CD8-positive, alpha-beta memory T cell (primary cell): ENCODE measurements at places on chromosomes 2 and 18.
A peak's percentile ranks its signal among the peaks of the same experiment; 100 is the strongest.

DNA sequence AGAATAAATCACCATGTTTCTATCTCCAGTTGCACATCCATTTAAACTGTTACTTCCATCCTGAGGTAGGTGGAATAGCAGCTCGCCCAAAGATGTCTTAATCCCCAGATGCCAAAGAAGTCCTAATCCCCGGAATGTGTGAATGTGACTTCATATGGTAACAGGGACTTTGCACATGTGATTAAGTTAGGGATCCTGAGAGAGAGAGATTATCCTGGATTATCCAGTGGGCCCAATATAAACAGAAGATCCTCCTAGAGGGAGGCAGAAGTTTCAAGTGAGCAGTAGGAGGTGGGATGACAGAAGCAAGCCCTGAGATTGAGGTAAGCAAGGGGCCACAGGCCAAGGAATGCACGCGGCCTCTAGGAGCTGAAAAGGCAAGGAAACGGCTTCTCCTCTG lies 19.8 kb downstream of the CREG2 start:
- peaks cover 2% of the 10 kb centered on the region for H3K4me1 ChIP-seq
- DNase-seq: no peak
- H3K27ac ChIP-seq: no peak overlapping the region
- H3K27me3 ChIP-seq: no peaks in the 10 kb centered on the region

- no peaks in the 10 kb centered on the region for H3K4me1 ChIP-seq
- H3K27ac ChIP-seq: no peak overlapping the region
- DNase-seq: no peak
- H3K27me3 ChIP-seq: peaks cover 4% of the 10 kb centered on the region
- H3K4me3 ChIP-seq: no peak overlapping the region
These were observed 997 bp downstream of the BOK start for GRCh38 chr2:241559323-241560161.

DNA sequence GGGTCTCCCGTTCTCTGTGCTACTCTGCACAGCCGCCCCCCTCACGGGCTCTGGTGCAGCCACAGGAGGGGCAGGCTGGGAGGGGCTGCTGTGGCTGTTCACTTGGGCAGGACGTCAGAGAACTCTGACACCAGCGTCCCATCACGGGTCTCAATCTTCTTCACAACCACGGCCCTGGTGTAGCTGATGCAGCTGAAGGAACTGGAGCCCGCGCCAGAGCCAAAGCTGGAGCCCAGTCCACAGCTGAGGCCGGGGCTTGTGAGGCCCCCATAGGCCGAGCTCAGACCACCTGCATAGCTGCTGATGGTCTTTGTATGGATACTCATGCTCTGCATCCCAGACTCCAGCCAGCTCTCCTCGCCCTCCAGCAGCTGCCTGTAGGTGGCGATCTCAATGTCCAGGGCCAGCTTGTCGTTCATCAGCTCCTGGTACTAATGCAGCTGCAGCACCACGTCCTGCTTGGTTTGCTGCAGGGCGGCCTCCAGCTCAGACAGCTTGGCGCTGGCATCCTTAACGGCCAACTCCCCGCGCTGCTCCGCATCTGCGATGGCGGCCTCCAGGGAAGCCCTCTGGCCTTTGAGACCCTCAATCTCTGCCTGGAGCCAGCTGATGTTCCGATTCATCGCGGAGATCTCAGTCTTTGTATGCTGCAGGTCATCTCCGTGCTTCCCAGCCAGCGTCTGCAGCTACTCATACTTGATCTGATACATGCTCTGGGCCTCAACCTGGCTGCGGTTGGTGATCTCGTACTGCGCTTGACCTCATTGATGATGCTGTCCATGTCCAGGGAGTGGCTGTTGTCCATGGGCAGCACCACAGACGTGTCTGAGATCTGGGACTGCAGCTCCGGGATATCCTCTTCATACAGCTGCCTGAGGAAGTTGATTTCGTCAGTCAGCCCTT lies 7.4 kb upstream of the DUSP19 start:
- H3K27me3 ChIP-seq: no peaks in the 10 kb centered on the region
- H3K4me1 ChIP-seq: no peaks in the 10 kb centered on the region
- H3K4me3 ChIP-seq: no peak overlapping the region
- H3K27ac ChIP-seq: no peak overlapping the region

GRCh38 chr18:48064978-48065600 lies 134.6 kb upstream of the SMAD2 start:
- no peaks in the 10 kb centered on the region for H3K27me3 ChIP-seq
- H3K4me3 ChIP-seq: no peak overlapping the region
- no peak for DNase-seq

- no peak for DNase-seq
- H3K27ac ChIP-seq: no peak overlapping the region
- no peak overlapping the region for H3K4me3 ChIP-seq
- no peaks in the 10 kb centered on the region for H3K27me3 ChIP-seq
These were observed 169.2 kb downstream of the XIRP2 start for GRCh38 chr2:167057446-167057845.

GRCh38 chr2:217821536-217822147 lies 181.2 kb downstream of the TNS1 start:
- no peaks in the 10 kb centered on the region for H3K4me1 ChIP-seq
- H3K4me3 ChIP-seq: no peak overlapping the region
- no peaks in the 10 kb centered on the region for H3K36me3 ChIP-seq
- no peak for DNase-seq
- no peaks in the 10 kb centered on the region for H3K27me3 ChIP-seq
- H3K27ac ChIP-seq: no peak overlapping the region

DNA sequence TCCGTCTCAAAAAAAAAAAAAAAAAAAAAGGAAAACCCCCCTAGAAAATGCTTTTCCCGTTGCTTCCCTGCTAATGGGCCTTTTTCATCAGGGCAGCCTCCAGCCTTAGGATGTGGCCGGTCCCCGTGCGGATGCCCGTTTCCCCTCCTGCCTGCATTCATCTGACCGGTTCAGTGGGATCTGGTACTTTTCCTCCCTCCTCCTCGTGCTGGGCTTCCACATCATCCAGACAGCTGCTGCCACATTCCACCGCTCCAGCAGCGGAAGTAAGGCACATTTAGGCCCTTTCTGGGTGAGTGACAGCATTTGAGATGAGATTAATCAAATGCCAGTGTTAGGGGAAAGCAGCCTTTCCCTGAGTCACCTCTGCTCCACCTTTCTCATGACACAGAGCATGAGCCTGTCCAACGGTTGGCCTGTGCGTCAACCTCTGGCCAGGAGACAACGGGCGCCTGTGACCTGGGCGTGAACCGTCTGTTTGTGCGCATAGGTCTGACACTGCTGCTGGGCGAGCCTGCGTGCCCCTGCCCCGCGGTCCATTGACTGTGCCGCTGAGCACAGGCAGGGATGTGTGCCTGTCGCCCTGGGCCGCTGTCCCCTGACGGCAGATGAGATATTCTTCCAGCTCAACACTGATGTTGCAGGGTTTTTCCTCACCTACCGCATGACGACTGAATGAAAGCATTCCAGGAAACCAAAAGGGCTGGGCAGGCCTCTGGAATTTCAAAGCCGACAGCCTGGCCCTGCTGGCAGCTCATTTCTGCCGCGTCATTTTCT lies 174.0 kb downstream of the TGIF1 start:
- H3K27ac ChIP-seq: peak overlapping the region; percentile 91
- peaks cover 14% of the 10 kb centered on the region for H3K4me1 ChIP-seq
- DNase-seq: no peak

DNA sequence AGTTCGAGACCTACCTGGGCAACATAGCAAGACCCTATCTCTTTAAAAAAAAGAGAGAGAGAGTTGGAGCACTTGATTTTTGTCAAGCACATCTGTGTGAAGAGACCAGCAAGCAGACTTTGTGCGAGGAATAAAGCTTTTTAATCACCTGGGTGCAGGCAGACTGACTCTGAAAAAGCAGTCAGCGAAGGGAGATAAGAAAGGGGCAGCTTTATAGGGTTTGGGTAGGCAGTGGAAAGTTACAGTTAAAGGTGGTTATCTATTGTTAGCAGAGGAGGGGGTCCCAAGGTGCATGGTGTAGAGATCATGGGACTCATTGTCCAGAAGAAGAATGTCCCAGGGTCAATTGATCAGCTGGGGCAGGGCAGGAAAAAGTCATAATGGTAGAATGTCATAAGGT lies 34.4 kb downstream of the NCL start:
- H3K4me3 ChIP-seq: no peak overlapping the region
- H3K27me3 ChIP-seq: no peaks in the 10 kb centered on the region
- peaks cover 10% of the 10 kb centered on the region for H3K4me1 ChIP-seq
- no peak overlapping the region for H3K27ac ChIP-seq
- no peaks in the 10 kb centered on the region for H3K36me3 ChIP-seq

GRCh38 chr2:24362253-24362652 lies 1.9 kb upstream of the ITSN2 start:
- H3K36me3 ChIP-seq: no peaks in the 10 kb centered on the region
- no peak overlapping the region for H3K27ac ChIP-seq
- H3K4me1 ChIP-seq: peaks cover 22% of the 10 kb centered on the region
- no peak overlapping the region for H3K4me3 ChIP-seq

GRCh38 chr2:157867703-157868102 lies 8.4 kb downstream of the ACVR1 start:
- H3K27me3 ChIP-seq: no peaks in the 10 kb centered on the region
- no peaks in the 10 kb centered on the region for H3K36me3 ChIP-seq
- H3K4me1 ChIP-seq: peaks cover 7% of the 10 kb centered on the region
- H3K27ac ChIP-seq: no peak overlapping the region
- H3K4me3 ChIP-seq: no peak overlapping the region

DNA sequence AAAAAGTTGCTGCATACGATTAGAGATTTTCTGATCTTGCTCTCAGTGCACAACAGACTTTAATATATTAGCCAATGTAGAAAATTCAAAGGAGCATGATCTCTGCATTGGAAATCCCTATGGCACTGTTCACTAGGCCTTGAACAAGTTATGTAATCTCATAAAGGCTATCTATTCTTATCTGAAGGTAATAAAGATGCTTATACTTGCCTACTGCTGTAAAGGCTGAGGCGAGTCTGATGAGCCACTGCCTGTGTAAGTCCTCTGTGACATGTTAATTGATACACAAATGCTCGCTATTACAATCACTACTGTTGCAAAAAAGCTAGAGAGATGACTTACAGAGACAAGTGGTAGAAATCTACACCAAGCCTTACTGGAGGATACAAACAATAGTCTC lies 207.4 kb downstream of the EPHA4 start:
- H3K27ac ChIP-seq: no peak overlapping the region
- H3K4me3 ChIP-seq: no peak overlapping the region
- no peaks in the 10 kb centered on the region for H3K4me1 ChIP-seq
- H3K36me3 ChIP-seq: no peaks in the 10 kb centered on the region
- H3K27me3 ChIP-seq: no peaks in the 10 kb centered on the region

GRCh38 chr2:23489471-23490322 lies 104.7 kb downstream of the KLHL29 start:
- no peaks in the 10 kb centered on the region for H3K27me3 ChIP-seq
- H3K4me3 ChIP-seq: no peak overlapping the region

GRCh38 chr2:5877360-5877759 lies 185.2 kb downstream of the SOX11 start:
- no peak overlapping the region for H3K27ac ChIP-seq
- DNase-seq: no peak
- H3K27me3 ChIP-seq: no peaks in the 10 kb centered on the region
- no peaks in the 10 kb centered on the region for H3K4me1 ChIP-seq

DNA sequence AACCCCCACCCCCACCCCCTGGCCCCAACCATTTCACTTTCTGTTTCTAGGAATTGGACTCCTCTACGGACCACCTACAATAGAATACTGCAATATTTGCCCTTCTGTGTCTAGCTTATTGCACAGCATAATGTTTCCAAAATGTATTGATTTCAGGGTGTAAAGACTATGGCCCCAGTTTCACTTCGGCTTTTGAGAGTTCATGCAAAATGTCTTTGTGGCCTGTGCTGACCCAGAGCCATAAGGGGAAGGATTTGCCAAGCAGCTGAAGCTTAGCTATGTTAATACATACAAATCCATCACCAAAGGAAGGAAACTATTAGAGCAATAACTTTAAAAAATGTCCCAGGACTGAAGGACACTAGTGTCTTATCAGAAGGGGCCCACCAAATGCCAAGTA lies 11.2 kb upstream of the ATP9B start:
- H3K27ac ChIP-seq: no peak overlapping the region
- DNase-seq: no peak
- H3K36me3 ChIP-seq: no peaks in the 10 kb centered on the region

DNA sequence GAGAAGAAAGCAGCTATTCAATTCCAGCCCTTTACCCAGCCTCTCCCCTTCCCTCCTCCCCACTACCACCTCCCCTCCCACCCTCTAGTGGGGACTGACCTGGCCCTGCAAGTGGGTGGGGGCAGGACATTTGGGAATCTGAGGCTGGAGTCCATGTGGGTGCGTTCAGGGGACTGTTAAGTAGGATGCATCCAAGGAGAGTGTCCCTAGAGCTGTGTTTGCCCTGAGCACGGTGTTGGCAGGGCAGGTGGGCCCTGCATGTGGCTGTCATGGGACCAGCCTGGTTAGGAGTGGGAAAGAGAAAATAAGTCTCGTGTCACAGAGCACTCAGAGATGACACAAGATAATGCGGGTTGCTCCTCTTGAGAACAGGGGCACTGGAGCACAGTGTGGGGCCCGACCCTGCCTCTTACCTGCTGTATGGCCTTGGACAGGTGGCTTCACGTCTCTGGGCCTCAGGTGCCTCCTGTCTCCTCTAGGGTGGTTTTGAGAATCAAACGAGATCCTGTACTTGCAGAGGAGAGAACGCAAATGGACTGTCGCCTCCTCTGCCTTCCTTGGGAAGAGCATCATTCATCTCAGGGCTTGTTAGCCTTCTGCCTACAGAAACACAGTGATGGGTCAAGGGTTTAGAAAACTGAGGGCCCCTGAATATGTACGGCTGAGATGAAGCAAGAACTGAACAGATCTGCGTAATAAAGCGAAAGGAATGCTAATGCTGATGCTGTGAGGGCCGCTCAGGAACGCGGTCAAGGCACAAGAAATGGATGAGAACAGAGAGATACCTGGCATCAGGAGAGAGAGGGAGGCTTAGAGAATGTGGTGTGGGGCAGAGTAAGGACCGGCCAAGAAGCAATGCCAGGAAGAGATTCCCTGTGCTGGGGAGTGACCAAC lies 187.7 kb upstream of the HAAO start:
- no peak for DNase-seq
- no peak overlapping the region for H3K4me3 ChIP-seq
- no peaks in the 10 kb centered on the region for H3K36me3 ChIP-seq
- no peaks in the 10 kb centered on the region for H3K27me3 ChIP-seq
- no peak overlapping the region for H3K27ac ChIP-seq

- H3K36me3 ChIP-seq: no peaks in the 10 kb centered on the region
- no peak overlapping the region for H3K4me3 ChIP-seq
- H3K27me3 ChIP-seq: no peaks in the 10 kb centered on the region
- H3K27ac ChIP-seq: no peak overlapping the region
- no peaks in the 10 kb centered on the region for H3K4me1 ChIP-seq
These were observed 43.8 kb downstream of the SLC40A1 start for GRCh38 chr2:189536830-189537229.

DNA sequence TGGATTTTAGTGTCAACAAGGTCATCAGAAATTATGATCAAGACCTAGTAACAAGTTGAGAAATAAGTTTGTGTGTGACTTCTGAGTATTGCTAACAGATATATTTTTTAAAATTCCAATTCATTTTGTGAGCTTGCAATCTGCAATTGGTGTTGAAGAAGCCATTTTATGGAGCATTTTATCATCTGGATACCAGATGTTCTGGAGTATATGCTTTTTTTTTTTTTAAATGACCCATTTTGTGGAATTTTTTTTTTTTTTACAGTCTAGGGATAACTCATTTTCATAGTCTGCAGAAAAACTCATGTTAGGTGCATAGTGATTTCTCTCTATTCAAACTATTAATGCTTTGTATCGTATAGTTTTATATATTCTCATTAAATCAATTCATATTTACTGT lies 12.6 kb downstream of the QPCT start:
- no peak overlapping the region for H3K4me3 ChIP-seq
- H3K36me3 ChIP-seq: no peaks in the 10 kb centered on the region
- no peak overlapping the region for H3K27ac ChIP-seq
- no peaks in the 10 kb centered on the region for H3K4me1 ChIP-seq
- no peak for DNase-seq
